ENCODE measurements at places on chromosomes 5 and 9.

DNA sequence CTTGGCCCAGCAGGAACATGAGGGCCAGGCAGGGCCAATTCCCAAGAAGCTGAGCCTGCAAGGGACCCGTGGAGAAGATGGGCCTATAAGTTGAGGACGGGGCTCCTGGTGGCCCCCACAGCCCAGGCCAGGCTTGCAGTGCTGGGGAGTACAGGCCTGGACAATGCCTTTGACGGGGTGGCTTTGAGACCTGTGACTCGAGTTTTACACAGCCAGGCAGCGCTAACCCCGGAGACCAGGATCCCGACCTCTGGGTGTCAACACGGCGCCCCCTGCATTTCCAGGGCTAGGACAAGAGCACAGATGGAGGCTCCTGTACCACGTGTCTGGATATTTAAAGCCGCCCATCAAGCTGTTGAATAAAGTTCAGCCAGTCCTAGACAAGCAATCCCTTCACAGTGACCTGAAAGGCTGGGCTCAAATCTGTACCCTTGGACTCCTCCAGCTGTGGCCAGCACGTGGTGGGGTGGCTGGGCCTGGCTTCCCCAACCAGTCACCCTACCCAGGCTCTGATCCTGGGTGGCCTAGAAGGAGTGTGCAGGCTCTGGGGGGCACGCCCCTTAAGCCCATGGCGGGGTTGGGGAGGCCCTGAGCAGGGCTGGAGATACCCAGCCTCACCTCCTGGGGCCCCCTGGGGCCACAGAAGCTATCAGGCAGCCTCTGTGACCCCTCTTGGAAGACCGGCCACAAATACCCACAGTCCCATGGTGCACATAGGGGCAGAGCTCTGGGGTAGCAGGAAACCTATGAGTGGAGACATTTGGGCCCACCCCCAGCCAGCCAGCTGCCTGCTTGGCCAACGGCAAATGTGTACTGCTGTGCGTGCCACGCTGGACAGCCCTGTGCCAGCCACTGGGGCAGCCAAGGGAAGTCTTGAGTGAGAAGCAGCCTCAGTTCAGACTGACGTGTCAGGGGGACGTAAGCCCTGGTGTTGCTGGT is 88.7 kb downstream of the NTNG2 start:
- no peak for DNase-seq

DNA sequence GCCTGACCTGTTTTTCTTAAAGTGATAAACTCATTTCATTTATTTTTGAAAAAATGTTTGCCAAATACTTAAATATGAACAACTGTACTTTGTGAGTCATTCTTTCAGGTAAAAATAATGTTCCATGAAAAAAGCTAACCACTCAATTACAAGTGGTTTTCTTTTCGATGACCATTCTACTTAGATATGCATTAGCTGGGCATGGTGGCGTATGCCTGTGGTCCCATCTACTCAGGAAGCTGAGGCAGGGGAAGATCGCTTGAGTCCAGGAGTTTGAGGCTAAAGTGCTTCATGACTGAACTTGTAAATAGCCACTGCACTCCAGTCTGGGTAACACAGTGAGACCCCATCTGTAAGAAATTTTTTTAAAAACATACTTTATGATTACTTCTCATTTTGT is 4.0 kb upstream of the WDR70 start:
- DNase-seq = no peak

- no peak for DNase-seq
Observed at GRCh38 chr9:37602817-37603216, 10.4 kb upstream of the TOMM5 start.

DNA sequence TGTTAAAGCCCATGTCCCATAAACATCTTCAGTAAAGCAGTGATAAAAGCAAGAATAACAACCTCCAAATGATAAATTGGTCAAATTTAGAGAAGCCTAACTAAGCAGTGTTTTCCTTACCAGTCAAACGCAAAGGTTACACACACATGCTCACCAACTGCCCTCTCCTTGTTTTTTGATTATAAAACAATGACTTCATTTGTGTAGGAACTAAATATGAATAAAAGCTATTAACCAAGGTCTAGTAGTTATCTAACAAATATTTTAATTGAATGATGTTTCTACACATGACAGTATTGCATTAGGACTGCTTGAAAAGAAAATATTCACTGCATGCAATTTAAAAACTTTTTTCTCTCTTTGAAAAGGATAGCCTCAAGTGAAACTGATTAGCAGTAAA is 36.7 kb downstream of the PCA3 start:
- no peak for DNase-seq

GRCh38 chr5:78747055-78747454 is 98.5 kb upstream of the LHFPL2 start:
- DNase-seq = no peak

DNA sequence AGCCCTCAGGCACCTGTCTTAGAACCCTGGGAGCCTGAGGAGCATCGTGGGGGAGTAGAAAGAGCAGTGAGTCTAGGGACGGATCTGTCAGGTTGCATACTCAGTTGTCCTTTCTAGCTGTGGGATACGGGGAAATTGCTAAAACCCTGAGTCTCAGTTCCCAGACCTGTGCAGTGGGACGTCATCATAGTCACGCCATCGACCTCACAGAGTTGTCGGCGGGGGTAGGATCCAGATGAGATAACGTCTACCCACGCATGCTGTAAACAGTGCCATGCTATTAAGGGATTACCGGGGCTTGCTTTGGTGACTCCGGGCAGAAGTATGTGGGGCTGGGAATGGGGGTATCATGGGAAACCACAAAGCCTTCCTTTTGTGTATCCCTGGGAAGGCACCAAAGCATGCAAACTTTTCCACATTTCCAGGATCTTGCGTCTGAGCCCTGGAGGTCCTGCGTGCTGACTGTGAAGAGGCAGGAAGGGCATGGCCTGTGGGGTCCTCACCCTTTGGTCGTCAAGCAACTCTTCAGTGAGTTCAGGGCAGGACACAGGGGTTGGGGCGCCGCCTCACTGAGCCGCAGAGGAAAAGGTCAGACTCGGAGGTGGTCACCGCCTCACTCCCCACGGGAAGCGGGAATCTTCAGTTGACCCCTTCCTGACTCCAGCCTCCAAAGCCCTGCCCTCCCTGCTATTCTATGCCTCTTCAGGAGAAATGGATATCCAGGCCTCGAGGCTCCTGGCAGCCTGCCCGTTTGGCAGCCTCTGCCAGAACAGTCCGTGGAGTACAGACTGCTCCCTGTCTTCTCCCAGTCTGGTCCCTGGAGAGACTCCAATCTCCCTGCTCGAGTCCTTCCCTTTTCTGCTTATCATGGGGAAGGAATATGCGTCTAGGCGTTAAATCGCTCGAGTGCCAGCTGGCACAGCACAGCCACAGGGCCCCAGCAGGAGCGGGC is 186.8 kb upstream of the KLF9 start:
- no peak for DNase-seq

DNA sequence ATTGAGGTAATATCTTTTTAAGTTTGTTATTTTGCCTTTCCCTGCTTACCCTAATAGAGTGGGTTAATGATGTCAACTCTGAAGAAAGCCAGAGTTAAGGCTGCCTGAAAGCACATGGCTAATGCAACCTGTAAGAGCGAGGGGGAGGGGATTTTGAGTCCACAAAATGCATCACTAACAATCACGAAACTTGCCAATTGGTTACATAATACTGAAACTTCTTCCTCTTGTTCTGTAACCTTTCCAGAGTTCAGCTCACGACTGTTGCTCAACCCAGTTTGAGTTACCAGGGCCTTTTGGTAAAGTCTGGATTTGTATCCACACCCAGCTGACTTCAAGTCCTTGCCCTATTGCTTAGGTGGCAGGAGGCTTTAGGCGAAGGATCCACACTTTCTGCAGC is 308.8 kb downstream of the EFNA5 start:
- DNase-seq = no peak

GRCh38 chr5:170403675-170404074 is 14.5 kb upstream of the KCNMB1 start:
- no peak for DNase-seq

GRCh38 chr5:73234204-73234555 is 61.2 kb downstream of the TMEM174 start:
- DNase-seq = no peak

GRCh38 chr9:27422279-27422834 is 101.7 kb upstream of the IFNK start:
- DNase-seq = no peak

DNA sequence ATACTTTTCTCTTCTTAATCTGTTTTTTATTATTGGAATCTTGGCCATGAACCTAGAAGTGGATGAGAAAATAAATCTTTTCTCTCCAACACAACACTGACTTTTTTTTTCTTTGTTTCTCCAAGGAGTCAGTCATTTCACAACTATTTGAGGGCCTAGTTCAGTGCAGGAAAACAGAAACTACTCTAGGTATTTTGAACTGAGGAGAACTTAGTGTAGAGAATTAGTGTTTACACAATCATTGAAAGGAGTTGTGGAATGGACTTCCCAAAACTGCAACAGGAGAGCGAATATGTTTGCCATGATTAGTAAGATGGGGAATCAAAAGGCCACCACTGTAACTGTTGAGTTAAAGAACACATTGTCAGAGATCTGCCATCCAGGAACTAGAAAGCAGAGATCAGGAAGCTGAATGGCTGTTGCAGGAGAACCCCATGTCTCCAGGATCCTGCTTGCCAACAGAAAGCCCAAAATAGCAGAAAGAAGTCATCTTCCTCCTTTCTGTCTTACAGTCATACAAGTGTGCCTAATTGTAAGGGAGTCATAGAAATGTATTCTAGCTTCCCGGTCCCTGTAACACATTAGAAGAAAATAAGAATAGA is 20.3 kb upstream of the PCDH1 start:
- DNase-seq = no peak

DNA sequence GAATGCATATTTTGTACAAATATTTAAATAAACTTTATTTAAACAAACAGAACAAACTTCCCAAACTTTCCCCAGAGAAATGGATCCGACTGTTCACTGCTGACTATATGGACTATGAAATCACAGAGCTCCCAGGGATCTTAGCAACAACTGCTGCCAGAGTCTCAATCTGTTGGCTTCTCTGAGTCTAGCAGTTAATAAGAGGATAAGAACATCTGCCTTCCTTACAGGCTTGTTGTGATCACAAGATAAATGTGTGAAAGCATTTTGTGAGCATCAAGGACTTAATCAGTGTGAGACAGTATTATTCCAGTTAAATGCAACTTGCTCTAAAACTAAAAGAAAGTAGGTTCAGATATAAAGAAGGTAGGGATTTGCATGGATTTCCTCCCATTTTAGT is 31.4 kb upstream of the MYOT start:
- DNase-seq = no peak

DNA sequence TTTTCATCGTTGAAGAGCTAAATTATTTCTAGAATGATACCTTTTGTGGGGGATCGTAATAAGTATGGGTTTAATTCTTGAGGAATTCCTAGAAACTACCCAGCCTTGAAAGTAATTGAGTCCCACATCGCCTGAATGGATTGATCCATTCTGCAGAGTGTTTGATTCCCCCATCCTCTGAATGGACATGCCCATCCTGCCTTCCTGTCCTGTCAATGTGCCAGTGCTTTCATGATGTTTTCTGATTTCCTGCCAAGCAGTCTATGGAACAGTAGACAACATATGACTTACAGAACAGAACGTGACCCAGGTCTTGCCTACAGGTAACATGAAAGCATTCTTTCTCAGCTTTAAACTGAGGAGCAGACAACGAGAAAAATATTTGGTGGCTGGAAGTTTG is 319.2 kb downstream of the DRD1 start:
- DNase-seq = no peak

DNA sequence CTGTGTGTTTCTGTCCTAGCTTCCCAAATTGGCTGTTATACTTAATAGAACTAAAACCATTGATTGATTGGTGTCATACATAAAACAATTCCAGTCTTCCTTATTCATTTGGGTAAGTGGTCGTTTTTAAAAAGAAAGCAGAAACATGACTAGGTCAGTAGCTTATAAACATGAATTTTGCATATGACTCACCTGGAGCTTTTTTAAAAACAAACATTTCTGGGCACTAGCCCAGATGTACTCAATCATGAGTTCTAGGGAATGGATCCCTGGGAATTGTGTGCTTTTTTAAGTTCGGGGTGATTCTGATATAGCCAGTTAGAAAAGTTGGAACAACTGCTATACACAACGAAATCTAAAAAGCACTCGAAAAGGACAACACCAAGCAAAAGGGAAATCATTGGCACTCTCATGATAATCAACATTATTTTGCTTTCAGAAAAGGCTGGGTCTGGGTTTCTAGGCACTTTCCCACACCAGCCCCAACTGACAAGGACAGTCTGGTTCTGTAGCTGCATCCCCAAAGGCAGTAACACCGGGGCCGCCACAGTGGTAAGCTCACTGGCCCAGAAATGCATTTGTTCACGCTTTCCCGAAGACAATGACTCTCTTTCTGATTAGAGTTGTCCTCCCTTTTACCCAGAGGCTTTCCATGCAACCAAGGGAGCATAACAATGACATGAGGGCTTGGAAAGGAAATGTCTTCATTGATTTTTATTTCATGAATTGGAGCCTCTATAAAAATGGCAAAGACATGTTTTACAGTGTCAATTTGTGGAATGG is 664.9 kb upstream of the WWC1 start:
- no peak for DNase-seq

- no peak for DNase-seq
Observed at GRCh38 chr5:42886635-42887034, 74.9 kb upstream of the SELENOP start.

GRCh38 chr5:39624890-39625289 is 200.1 kb upstream of the DAB2 start:
- DNase-seq = no peak

DNA sequence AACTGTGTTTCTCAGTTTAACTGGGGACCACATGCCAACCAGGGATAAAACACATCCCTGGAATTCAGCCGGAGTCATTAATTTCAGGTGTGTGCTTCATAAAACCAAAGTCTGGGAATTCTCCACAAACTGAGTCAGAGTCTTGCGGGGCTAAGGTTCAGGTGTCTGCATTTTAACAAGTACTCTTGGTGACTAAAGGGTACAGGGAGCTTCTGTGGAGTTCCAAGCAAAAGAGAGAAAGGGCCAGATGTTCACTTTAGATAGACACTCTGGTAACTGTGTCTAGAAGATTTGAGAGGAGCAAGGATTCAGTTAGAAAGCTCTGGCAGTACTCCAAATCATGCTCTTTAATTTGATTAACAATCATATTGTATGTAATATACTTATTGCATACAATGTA is 4.0 kb downstream of the NADK2 start:
- DNase-seq = no peak

- no peak for DNase-seq
Observed at GRCh38 chr9:336039-336438, 121.4 kb downstream of the DOCK8 start.

- DNase-seq = no peak
Observed at GRCh38 chr9:74125941-74126340, 371.2 kb upstream of the RORB start.

GRCh38 chr5:73684691-73685090 is 58.7 kb downstream of the ARHGEF28 start:
- DNase-seq = no peak

- no peak for DNase-seq
Observed at GRCh38 chr9:93129691-93130500, 4.2 kb downstream of the NINJ1 start.

Measured in stimulated activated CD8-positive, alpha-beta memory T cell treated with anti-CD3 and anti-CD28 coated beads, Interleukin-4, amount 100 ng/mL, for 1 hour (primary cell).